ENCODE measurements at places on chromosomes 2 and 18. TPM values are rescaled to one million over a fixed set of nuclear protein-coding genes. Genes with fewer than 3 reads are reported as not detected.

DNA sequence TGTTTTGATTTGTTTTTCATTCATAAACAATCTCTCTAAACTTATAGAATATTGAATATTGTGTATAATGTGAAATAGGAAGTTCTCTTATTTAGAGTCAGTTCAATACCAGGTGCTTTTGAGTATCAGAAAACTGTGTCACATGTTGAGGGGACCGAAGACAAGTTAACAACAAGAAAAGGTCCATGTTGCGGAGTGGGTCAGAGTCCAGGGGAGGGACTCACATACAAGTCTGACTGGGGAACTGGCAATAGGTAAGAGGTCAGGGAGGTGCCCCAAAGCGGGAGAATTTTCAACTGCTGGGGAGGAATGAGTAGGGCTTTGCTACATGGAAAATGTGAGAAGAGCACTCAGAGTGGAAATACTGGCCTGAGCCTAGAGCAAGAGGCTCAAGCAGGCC is 19.8 kb upstream of the BCL11A start:
- H3K4me3 ChIP-seq: no peak overlapping the region
- H3K27ac ChIP-seq: no peak overlapping the region
- DNase-seq: no peak
- H3K36me3 ChIP-seq: no peaks in the 10 kb centered on the region
- H3K4me1 ChIP-seq: peaks cover 6% of the 10 kb centered on the region

DNA sequence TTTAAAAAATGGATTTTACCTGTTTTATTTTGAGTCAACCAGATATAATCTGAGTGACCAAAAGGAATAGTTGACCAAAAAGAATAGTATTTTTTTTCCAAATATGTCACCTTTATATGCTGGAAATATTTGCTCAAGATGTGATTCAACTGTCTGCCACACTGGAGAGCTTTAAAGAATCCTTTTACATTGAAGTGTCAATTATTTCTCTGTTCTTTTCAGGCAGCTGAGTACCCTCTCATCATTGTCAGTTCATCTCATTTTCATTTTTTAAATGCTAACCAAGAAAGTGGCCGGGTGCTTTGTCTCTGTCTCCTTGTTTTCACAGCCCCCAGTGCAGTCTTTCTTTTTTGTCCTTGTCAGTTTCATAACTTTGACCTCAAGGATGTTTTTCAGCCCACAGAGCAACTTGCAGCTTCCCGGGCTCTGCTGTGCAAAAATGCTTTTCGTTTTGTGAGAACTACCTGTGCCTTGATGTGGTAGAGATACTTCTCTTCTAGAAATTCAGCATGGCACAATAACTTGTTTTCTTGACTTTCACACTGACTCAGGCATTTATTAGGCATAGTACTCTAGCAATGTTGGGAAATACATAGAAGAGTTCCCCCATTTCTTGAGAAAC is 23.4 kb upstream of the CERS6 start:
- H3K4me3 ChIP-seq: no peak overlapping the region
- H3K36me3 ChIP-seq: no peaks in the 10 kb centered on the region
- H3K4me1 ChIP-seq: no peaks in the 10 kb centered on the region
- H3K27ac ChIP-seq: no peak overlapping the region

- no peaks in the 10 kb centered on the region for H3K36me3 ChIP-seq
- H3K27me3 ChIP-seq: no peaks in the 10 kb centered on the region
- no peak overlapping the region for H3K27ac ChIP-seq
- H3K4me3 ChIP-seq: no peak overlapping the region
- DNase-seq: no peak
Observed at GRCh38 chr2:146734821-146735190, 1110.0 kb upstream of the ACVR2A start.

PDE11A gene
- total RNA-seq: 0.28 TPM

IL36A gene
- not detected for total RNA-seq

All from thoracic aorta (tissue), 2 donors.